ENCODE measurements at places on chromosomes 11 and 22. TPM values are rescaled to one million over a fixed set of nuclear protein-coding genes. Genes with fewer than 3 reads are reported as not detected.

DNA sequence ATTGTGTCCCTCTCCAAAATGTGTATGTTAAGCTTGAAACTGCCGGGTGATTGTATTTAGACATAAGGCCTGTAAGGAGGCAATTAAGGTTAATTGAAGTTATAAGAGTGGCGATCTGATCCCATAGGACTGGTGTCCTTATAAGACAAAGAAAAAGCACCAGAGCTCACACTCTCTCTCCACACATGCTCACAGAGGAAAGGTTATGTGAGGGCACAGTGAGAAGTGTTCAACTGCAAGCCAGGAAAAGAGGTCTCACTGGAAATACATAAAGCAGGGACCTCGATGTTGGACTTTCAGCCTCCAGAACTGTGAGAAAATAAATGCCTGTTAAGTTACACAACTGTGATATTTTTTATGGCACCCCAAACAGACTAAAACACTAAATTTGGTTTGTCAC lies 1233.8 kb upstream of the CNTN5 start:
- DNase-seq = no peak

DNA sequence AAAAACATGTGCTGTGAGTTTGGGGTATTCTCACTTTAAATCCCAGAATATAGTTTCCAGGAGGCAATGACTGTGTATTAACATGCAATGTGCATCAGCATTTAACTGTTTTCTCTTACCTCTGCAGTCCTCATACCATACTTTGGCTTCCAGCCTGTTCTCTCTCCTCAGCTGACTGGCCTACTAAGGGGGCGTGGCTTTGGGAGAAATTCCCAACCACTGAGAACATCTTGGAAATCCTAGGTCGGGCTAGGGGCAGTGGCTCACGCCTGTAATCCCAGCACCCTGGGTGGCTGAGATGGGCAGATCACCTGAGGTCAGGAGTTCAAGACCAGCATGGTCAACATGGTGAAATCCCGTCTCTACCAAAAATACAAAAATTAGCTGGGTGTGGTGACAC lies 13.5 kb upstream of the ZC3H12C start:
- DNase-seq = no peak

- DNase-seq = no peak
Measured at GRCh38 chr11:125921042-125921441, 16.7 kb downstream of the DDX25 start.

DNA sequence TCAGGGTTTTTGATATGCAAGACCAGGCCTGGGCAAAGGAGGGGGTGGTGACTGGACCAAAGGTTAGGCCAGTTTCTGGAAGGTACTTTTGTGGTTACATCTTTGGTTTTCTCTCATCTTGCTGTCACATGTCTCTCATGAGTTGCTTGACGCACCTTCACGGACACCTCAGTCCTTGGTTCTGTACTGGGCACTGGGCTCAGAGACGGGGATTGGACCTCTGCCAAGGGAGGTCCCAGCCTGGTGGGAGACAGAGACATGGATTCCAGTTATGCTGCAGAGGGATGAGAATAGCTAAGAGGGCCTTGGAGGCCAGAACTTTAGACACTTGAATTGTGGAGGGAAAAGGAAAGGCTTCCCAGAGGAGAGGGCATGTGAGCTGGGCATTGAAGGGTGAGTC lies 1.7 kb downstream of the USP35 start:
- DNase-seq = no peak

DNA sequence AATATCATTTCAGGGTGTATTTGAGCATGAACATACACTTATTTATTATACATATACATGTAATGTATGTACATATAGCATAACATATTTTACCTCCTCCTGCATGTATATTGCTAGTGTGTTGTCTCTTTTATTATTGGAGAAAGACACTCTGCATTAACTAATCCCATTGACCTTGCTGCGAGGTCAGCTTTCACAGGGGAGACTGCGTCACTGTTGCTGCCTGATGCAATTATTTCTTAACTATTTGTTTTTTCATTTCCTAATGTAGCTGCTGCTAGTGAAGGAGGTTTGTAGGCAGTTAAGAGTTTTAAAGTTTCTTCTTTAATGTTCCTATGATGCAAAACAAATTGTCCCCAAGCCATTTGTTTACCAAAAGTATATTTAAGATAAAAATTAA lies 185.4 kb upstream of the CNTN5 start:
- DNase-seq = no peak

- no peak for DNase-seq
Measured at GRCh38 chr11:57650739-57651090, 1.0 kb upstream of the YPEL4 start.

DNA sequence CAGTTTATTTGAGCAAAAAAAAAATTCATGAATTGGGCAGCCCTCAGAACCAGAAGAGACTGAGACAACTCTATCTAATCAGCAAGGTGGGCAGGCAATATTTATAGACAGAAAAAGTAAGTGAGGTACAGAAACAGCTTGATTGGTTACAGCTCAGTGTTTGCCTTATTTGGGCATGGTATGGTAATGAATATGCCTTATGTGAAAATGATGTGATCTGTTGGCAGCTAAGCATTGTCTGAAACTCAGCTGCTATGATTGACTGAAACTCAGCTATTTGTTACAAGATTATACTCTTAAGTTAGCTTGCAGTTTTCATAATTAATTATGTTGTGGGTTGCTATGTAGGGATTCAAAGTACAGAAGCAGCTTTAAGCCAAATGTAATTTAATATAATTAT lies 127.6 kb downstream of the CNTN5 start:
- DNase-seq = no peak

DNA sequence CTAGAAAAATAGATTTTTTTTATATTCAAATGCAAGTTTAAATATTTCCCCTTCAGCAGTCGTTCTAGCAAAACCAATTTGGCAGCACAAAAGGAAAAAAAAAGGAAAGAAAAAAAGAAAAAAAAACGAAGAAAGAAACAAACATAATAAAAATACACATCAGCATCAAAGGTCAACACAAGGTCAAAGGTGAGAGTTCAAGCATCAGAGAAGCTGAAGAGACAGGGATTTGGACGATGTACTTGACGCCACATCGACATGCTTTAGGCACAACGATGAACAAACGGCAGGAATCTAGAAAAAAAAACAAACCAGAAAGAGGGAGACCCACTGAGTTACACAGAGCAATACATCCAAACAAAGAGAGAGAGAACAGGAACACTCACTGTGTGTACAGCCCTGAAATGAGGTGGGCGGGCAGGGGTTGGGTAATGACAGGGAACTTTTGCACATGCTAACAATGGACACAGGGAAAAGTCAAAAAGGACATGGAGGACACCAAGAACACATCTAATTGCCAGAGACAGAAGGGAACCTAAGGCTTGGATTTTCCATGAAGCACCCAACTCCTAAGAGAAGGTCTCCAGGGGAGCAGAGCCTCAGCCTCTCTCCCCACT lies 19.8 kb upstream of the RAPSN start:
- DNase-seq = peak; percentile 16

- no peak for DNase-seq
Measured at GRCh38 chr11:106369224-106369623, 291.8 kb downstream of the AASDHPPT start.

DNA sequence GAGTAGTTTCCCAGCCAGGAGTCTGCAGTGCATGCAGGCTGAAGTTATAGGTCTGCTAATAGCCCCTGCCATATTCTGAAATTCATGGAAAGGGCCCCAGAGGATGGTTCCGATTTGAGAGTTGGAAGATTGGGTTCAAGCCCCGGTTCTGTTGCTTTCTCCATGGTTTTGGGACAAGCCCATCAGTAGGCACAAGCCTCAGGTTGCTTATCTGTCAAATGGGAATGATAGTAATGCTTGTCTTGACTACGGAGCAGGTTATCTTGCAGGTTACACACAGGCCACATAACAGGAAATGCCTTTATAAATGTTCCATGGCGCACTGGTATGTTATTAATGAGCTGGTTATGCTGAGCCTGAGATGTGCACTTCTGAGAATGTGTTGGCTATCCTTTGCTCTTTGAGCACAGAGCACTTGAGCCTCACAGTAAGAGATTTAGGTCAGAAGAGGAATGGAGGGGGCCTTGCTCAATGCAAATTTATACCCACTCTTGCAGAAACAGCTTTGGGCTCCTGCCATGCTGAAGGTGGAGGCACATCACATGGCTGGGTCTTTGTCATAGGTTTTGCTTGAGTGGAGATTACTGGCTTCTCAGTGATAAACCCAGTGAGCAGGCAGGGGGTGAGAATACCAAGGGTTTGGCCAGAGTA lies 47.1 kb downstream of the ZNRF3 start:
- no peak for DNase-seq

DNA sequence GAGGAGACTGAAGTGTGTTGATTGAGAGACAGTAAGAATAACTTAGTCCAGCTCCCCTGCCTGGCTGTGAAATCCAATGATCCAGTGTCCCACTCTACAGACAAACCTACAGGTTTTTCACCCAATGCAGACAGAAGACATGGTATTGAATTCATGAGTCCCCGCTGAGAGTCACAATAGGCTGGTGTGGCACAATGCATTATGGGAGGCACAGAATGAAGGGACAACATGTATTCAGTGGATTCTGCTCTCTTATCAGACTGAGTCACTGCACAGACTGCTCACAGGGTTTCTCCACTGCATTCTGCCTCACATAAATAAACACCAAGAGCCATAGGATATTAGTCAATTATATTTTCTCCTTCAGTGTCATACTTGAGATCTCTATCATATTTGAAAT lies 55.2 kb upstream of the TOP3B start:
- no peak for DNase-seq

DNA sequence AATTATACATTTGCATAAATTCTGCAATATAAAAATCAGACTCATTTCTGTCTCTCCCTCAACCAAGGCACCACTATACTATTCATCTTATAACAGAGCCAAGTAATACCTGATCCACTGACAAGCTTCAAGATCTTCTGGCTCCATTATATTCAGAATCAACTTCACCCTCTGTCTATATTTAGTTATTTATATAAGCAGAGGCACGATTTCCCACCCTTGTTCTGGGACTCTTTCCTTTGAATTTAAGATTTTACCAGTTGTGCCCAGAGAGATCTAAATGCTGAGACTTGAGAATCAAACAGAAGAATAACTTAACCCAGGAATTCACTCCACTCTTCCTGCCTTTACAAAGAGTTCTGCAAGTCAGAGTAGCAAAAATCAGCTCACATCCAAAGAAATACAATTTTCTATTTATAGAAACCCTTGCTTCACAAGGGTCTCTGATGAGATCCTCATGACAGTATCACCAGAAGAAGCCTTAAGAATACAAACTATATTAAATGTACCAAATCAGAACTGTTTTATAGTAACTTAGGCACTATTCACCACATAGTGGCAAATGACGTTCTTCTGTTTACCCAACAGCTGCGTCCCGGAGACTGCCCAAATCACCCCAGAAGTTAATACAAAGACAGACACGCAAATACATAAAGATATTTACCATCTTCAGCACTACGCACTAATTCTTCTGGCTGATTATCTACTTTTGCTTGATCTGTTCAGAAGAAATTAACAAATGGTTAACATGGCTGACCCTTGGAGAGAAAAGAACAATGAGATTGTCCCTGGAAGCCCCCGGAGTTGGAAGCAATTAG lies 32.3 kb upstream of the CCDC89 start:
- DNase-seq = no peak

DNA sequence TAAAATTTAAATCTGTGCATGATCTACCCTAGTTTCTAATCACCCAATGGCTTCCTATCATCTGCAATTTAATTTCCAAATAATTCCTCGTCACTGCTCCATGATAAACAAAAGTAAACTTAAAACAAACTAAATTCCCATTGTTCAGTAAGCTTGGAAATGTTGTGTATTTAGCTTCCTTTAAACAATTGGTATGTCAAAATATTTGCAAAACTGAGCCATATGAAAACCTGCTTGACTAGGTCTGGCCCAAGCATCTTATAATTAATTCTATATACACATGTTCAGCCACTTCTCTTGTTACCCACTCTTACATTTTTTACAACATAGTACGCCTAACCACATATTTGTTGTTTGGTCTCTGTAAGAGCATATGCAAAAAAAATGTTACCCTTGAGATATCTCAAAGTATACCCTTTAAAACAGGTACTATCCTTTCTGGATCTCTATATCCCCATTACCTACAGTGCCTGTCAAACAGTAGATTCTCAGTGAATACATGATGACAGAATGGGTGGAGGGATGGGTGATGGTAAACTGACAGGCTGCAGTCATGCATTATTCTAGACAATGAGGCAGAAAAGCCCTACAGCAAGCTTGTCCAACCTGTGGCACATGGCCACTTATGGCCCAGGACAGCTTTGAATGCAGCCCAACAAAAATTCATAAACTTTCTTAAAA lies 1277.9 kb upstream of the TENM4 start:
- peak; percentile 30 for DNase-seq

- no peak for DNase-seq
Measured at GRCh38 chr22:50605613-50606074, 5.1 kb downstream of the MAPK8IP2 start.

GRCh38 chr11:79697905-79698304 lies 257.1 kb upstream of the TENM4 start:
- DNase-seq = no peak

DNA sequence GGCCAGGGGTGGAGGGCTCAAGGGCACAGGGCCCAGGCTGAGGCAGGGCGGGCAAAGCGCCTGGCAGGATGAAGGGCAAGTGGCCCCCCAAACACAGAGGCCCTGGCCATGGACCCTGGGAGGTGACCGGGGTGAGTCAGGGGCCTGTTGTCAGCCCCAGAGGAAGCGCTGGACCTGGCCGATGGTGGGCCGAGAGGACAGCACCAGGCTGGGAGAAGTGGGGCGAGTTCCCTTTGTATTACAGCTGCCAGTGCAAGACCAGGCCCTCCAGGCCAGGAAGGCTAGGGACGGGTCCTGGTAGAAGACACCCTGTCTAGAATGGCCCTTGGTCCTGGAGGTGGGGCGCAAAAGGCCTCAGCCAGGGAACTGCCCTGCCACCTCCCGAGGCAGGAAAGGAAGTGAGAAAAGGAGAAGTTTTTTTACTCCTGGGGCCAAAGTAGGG lies 12.8 kb downstream of the CXCR5 start:
- no peak for DNase-seq

DNA sequence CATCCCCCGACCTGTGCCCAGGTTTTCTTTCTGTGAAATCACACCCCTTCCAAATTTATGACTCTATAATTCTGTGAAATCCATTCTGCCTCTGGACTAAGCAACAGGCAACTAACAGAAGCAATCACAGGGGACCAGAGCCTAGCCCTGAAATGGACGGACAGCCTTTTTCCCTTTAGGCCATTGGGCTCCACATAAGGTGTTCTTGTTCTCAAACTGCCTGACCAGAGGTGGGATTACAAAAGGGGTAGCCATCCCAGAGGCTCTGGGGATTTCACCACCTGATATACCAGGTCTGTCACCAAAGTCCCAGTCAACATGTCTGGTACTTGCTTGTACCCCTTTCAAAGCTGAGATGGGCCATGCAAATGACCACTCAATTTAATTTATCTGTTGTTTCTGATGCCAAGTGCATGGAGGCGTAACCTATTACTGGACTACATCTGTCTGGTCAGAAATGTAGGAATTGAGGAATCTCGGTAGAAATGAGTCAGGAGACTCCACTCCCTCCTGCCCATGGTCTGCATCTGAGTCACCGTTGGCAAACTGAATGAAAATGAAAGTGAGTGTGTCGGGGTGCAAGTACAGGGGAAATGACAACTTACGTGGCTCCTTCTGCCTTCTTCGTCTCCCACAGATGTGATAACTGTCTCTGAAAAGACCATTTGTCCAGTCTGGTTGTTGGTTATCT lies 10.2 kb downstream of the DKK3 start:
- DNase-seq = no peak

NEU3 gene
- 24.6 TPM for total RNA-seq

RBM4B gene
- 25.4 TPM for total RNA-seq

RASD2 gene
- total RNA-seq = 2.8 TPM

SPA17 gene
- total RNA-seq = 4.5 TPM

ANGPTL5 gene
- not detected for total RNA-seq

OR51B5 gene
- total RNA-seq = not detected

CLDN5 gene
- 147 TPM for total RNA-seq

CATSPERZ gene
- total RNA-seq = not detected

PITPNB gene
- 52.1 TPM for total RNA-seq

Data from tongue (tissue), 3 donors.